Renal pelvis (tissue), 12 donors: ENCODE measurements at places on chromosomes 12 and 14. TPM values are rescaled to one million over a fixed set of nuclear protein-coding genes. Genes with fewer than 3 reads are reported as not detected.

CCDC38 gene
- 0.66 TPM for polyA plus RNA-seq

ERP27 gene
- 23.0 TPM for polyA plus RNA-seq

SLC5A8 gene
- 36.5 TPM for polyA plus RNA-seq

PTPRQ gene
- polyA plus RNA-seq: 17.3 TPM

- no peak for DNase-seq
These were observed 443.3 kb downstream of the DPF3 start for GRCh38 chr14:72450473-72451044.

DNA sequence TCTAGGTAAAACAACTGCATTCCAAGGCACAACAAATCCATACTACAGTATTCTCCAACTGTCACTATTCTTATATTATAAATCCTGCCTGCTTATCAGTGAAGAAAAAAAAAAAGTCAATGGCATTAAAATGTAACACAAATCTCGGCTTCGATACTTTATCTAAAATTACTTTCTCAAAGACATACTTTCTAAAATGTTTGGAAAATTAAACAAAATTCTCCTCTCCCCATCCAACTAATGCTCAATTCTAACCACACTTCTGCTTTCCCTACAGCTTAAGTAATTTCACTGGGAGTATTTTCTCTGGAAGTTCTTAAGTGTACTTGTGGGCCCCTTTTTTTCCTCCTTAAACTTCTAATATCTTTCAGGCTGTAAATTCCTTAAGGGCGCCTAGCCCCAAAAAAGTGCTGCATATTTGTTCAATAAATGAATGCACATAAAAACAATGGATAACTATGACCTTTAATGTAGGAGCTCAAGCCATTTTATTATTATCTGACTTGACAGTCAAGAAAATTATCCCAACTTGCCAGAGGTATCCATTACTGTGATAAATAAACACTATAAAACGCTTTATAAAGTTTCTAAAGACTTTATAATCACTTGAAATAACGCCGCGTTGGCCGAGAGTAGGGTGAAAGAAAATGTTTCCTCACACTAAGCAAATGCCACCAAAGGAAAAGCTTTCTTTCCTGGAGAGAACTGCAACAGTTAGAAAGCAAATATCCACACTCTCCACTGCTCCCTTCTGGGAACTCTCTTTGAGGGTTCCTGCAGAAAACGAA lies 977 bp downstream of the HEATR5A start:
- peak; percentile 31 for DNase-seq

DNA sequence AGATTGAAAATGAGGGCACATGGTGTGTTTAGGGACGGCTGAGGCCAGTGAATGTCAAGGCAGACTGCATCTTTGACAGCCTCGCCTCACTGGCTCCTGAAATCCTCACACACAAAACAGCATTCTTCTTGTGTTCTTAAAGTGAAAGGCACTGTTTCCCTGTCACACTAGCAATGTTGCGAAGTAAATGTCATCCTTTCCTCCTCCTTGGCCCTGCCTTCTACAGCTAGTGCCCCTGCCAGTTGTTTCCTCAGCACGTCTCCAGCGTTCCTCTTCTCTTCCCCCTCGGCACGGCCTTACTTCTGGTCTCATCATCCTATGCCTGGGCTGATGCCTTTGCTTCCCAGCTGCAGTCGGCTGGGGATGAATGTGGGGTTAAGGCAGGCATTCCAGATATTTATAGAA lies 129.4 kb upstream of the DNM1L start:
- no peak for DNase-seq

DNA sequence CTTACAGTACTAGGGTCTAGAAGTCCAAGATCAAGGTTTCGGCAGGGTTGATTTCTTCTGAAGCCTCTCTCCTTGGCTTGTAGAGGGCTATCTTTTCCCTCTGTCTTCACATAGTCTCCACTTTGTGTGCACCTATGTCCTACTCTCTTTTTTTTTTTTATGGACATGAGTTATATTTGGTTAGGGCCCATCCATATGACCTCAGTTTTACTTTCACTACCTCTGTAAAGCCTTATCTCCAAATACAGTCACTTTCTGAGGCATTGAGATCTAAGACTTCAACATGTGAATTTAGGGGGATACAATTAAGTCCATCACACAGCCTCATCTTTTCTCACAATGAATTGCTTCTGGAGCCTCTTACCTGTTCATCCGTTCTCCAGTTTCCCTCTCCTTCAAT lies 5.9 kb upstream of the SPTB start:
- no peak for DNase-seq

DNA sequence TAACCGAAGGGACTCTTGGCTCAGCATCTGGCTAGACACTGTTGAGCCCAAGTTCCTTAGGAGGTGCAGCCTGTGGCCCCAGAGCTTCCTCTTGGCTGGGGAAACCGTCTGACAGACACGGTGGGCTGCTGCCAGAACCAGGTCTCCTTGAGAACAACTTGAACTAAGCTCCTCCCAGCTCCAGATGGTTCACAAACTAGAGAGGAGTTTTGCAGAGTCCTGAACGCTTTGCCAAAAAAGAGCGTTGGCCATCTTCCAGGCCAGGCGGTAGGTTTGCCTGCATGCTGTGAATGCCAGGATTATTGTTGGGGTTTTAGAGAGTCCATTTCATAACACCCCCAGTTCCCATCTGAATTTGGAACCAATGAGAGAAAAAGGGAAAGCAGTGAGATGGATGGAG lies 399.8 kb downstream of the RGS6 start:
- DNase-seq: no peak

GRCh38 chr14:92615451-92615850 lies 101.9 kb downstream of the RIN3 start:
- no peak for DNase-seq

- DNase-seq: peak; percentile 15
These were observed 656.1 kb upstream of the NOVA1 start for GRCh38 chr14:27253966-27254365.

DNA sequence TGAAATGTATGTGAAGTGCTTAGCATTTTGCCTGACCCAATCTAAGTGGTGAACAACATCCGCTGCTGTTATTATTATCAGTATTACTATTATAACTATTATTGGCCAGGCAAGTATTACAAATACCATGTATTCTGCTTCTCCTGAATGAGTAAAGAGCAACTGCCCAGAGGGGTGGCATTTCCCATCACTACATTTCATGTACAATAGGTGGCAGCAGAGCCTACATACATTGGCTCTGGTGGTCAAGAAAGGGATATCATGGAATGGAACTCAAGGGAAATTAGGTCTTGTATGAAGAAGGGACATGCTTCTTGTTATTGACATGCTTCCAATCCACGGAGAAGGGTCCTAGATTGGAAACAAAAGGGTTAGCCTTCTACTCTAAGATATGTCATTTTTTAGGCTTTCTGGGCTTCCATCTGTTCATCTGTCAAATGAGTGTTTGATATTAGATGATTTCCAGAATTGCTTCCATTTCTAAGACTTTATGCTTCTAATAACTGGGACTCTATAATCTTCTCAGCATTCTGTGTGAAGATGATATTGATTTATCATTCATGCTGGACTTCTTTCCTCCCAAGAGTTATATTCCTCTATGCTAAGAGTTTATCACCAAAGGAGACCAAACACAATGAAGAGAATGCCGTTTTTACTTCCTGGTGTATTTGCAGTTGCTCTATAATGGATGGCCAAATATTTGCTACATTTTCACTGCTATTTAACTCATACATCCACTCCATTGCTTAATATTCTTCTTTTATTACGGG lies 239.1 kb downstream of the SSPN start:
- peak; percentile 22 for DNase-seq

DNA sequence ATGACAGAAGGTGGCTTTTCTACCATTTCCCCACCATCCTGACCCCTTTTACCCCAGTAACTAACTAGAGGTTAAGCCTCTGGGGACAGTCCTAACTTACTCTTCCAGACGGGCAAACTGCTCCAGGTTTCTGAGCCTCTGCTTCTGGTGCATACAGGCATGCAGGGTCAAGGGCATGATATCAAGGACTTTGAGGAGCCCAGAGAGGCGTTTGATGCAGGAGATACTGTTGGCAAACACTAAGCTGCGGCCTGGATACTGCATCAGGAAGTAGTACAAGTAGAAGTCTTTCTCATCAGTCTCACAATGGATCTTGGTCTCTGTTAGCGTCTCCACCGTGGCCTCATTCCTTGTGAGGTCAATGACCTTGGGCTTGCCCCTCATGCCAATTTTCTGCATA lies 21.0 kb downstream of the DDX24 start:
- DNase-seq: no peak

DNA sequence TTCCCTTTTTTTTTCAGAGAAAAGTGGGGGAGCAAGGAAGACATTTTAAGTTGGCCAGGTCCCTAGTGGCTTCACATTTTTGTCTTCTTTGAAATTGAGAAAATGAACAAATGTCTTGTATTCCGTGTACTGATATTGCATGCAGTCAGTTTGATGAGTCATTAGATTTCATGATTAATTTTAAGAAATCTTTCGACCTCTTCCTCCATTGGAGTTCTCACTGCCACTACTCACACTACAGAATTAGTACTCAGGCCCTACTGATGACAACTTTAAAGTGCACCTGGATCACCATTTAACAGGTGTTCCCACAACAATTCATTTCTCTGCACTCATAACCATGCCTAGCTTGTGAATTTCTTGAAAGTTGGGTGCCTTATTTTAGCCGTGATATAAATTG lies 50.5 kb downstream of the SAMD4A start:
- no peak for DNase-seq
